ENCODE measurements at places on chromosomes 4 and X.

DNA sequence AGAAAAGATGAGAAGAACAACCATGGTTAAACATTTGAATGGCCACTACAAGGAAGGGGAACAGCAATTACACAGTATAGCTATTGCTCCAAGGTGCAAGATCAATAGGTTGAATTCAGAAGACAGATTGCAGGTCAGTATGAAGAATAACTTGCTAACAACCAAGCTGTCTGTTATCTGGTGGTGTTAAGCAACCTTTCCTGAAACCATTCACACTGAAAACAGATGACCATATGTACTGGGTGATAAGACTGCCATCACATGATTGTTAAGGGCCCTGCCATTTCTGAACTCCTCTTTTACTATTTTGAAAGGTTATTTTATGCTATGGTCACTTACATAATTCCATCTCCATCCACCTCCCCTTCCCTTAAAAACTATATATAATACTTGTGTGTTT, 6.8 kb downstream of the GABRA3 start:
- DNase-seq: no peak

DNA sequence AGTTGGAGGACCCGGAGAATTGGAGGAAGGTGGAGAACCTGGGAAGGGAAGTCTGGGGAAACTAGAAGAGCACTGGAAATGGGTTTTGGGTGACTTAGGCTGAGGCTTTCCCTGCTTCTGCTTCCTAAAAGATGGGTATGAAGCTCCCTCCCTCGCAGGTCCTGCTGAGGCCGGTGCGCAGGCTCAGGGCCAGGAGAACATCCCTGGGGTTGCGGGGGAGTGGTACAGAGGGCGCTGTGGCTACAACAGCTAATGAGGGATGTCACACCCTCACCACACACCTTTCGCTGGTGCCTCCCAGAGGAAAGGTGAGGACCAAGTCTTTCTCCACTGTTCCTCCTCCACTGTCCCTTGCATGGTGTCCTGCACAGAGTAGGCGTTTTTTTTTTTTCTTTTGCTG, 15.8 kb downstream of the APLN start:
- DNase-seq: peak; percentile 47

DNA sequence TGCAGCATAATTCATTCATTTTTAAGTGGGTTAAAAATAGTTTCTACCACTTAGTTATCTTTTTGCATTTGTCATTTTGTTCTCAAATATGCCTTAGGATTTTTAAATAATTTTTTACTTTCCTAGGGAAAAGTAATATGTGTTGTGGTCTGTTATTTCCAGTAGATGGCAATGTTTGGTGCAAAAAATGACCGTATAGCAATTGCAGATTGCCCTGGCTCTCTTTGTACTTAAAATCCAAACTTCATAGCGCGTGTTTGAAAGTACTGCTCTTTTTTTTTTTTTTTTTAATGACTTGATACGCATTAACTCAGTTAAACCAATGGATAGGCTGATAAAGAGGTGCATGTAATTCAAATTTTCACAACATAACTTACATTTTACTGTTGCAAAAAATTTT, 74.4 kb upstream of the RBMX start:
- DNase-seq: no peak

DNA sequence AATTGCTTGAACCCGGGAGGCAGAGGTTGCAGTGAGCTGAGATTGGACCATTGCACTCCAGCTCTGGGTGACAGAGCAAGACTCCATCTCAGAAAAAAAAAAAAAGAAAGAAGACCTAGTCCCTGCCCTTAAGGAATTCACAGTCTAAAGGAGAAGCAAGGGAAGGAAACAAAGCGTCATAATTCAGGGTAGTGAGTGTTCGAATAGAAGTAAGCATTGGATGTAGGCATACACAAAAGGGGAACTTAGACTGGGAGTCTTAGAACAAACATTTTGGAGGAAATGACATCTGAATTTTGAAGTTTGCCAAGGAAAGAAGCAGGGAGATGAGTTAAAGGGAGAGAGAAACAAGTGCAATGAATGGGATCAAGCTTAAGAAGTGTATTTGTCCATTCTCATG, 32.4 kb downstream of the PPM1K start:
- no peak for DNase-seq

- DNase-seq: no peak
Observed at GRCh38 chrX:126557151-126557550, 4.5 kb upstream of the DCAF12L1 start.

- no peak for DNase-seq
Observed at GRCh38 chr4:40843696-40844095, 93.9 kb downstream of the NSUN7 start.

DNA sequence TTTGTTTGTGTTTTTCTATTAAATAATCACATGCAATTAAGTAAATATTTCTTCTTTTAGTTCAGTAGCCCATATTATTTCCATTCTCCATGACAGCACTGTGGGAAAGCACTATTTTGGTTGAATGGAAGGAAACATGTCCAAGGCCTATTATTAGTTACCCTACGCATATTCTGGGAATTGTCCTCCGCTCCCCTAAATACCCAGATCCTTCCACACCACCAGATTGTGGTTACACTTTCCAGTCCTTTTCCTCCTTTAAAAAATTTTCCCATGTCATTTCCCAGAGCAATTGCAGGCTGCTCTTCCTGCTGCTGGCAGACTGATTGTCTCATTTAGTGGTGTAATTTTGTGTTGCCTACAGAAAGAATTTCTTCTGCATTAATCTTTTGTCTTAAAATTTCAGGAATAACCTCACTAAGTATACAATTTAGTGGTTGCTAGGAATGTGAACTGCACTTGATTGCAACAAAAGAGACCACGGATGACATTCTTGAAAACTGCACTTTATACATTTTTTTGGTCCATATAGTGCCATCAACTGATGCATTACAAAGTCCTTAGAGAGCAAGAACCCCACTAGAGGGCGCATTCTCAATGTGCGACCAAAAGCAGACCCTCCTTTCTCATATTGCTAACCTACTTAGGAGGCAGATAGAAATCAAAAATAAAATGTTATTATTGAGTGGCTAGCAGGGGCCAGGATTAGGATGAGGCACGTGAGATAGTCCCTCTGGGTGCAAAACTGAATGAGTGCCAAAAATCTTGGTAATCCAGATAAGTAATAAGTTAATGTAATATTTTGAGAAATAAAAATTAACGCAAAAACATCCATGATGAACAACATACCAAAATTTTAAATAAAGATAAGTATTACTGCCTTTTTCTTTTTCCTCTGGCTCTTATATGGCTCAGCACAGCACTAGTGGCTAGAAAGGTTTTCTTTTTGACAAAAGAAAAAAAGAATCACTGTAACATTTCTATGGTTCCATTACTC, 98.8 kb upstream of the IQCM start:
- no peak for DNase-seq

DNA sequence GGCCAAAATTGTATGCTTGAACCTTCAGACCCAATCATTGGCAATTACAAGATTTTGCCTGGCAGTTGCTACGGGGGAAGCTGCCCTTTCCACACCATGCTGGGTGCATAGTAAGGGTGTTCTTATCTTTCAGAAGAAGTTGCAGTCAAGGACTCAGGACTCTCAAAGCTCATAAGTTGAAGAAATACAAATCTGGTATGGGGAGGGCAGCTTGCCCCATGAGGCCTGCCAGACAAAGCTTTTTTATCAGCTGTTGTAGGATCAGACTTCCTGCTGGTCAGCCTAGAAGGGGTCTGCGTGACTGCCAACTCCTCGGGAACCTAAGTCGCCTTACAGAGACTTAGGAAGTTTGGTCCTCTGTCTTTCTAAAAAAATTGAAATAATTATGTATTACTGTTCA, 174.9 kb upstream of the TECRL start:
- no peak for DNase-seq

GRCh38 chr4:122334828-122335227, 44.0 kb upstream of the ADAD1 start:
- no peak for DNase-seq

DNA sequence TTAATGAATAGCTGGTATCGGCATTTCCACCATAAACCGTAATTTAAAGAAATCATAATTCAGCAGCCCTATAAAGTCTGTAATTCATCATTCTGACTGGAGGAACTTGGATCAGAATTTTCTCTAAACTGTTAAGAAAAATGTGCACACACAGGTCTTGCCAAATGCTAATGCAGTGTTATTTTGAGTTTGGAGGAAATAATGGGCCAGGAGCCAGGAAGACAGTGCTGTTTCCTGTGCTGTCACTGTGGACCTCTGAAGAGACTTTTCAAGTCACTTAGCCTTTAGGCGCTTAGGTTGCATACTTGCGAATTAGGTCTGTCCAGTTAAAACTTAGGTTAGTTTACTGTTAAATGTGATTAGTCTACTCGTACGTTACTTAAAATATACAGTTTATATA, 137.5 kb upstream of the ANXA3 start:
- no peak for DNase-seq
